ENCODE measurements at places on chromosomes 5 and 9.

DNA sequence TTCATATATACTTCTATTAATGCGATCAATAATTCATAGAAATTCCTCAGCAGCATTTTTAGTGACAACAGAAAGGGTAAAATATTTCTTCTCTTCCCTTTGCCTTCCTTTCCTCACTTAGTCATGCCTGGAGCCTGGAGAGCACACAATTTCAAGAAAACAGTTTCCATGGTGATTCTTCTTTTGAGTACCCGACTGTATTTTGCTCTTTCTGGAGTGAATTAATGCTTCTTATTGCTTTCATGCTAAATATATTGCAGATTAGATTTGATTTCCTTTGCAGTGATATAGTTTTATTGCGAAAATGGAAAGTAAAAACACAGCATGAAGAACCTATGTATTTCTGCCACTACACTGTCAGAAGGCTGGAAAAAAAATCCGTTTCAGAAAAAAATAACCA is 153.5 kb downstream of the PPP2R2B start:
- DNase-seq = no peak

GRCh38 chr9:117521293-117521692 is 106.4 kb upstream of the ASTN2 start:
- no peak for DNase-seq

DNA sequence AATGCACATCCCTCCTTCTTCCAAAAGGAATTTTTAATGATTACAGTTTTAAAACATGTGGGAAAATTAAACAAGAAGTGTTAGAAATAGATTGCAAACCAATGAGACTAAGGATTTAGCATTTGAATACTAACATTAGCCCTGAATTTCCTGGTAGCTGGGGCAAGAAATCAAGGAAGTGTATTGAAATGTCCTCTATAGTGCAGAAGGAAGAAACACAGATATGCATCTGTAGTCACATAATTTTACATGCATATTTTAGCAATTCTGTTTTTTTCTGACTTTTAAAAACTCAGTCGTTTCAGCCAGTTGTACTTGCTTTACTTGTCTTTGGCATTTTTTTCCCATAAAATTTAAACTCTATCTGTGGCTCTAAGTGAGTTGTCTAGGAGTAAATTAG is 45.8 kb downstream of the FRMPD1 start:
- DNase-seq = no peak

DNA sequence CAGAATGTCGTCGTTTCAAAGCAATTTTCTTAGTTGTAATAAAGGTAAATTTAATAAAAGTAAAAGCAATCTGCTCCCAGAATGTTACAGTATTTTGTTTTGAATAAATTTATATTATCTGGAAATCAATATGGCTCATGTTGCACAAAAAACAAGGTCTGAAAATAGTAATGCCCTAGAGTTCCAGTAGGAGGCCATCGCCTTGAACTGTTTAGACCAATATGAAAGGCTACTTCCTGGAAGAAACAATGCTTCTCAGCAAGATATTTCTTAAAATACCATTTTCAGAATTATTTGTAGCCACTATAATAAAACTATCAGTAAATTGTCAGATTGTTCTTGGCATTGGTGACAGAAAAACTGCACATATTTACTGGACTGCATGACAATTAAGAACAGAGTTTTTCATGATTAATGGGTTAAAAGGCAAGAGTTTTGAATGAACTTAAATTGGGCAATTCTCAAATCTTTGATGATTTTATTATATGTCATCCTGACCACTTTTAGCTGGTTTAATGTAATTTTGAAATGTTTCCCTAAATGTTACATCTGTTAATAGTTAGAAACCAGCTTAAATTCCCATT is 153.2 kb downstream of the COMMD10 start:
- DNase-seq = no peak

DNA sequence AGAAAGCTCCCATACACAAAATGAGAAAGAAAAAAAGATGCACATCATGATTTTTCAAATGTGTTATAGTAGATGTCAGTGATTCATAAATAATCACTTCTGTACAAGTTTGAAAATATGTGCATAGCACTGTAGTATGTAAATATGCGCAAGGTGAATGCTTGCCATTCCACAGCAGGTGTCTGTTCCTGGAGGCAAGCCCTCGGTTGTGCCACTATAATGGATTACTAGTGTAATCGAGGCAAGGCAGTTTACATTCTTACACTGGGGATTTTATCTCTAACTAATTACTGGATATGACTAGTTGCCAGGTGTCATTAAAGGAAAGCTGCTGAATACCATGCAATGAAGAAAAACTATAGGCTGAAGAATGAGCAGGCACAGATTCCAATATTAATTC is 93.6 kb downstream of the ARHGEF28 start:
- DNase-seq = no peak

DNA sequence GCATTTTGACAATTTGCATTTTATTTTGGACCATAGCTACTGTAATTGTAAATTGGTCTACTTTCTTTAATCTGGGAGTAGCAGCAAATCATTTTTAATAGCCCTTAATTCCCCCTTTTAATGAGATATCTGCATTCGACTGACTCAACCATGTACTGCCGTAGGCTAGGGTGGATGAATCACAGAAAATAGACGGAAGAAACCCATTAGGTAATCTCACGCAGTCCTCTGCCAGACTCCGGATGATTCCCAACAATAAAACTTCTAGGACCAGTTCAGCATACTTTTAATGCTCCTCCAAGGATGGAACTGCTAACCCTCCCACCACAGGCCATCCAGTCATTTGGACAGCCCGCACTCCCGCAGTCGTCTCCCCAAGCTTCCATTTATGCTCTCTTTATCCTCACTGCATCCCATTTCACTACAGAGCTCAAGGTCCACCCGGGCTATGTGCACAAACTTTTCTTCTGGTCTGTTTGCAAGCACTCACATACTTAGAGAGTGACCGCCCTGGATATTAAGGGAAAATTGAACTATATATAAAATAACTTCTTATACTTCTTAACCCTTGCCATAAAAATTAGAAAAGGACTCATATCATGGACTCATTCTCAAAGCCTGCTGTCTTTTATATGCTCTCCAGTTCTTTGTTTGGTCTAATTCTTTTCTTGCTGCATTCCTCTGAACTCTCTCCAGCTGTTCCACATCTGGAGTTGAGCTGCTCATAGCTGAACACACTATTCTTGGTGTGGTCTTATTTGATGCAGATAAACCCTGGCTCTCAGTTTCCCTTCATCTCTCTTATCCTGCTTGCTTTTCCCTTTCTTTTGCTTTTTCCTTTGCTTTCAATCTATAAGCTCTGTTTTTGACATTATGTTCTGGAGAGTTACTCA is 326.6 kb downstream of the ARL15 start:
- no peak for DNase-seq

DNA sequence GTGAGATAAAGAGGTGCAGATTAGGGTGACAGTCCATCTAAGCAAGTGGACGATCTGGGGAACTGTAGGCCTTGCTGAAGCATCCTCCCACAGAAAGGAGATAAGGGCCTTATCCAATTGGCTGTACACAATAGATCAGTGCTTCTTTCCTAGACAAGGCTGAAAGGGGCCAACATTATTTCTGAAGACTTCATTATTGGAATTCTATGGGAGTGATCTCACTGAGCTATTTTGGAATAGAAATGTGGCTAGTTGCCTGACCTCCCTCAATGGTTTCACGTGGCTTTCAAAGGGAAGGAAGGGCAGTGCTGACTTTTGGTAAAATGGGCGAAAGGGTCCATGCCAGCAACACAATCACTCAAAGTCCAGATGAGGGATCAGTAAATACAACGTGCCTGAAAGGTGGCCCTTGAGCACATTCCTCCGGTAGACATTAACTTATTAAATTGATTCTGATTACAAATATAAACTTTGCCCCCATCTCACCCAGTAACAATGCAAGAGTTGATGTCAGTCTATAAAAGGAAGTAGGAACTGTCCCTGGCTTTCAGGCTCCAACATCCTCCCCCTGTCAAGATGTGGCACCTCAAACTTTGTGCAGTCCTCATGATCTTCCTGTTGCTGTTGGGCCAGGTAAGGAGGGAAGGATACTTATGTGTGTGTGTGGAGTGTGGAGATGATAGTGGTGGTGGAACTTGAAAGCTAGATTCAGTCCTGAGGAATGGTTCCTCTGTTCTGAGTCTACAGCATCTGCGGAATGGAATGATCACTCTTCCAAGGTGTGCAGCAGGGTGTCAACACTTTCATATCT is at the start of gene LEAP2:
LEAP2 (plus strand) TSS at position 550 of the 811 bp plus-strand sequence; CDS start at position 577, 27 bp downstream.
- DNase-seq = no peak

DNA sequence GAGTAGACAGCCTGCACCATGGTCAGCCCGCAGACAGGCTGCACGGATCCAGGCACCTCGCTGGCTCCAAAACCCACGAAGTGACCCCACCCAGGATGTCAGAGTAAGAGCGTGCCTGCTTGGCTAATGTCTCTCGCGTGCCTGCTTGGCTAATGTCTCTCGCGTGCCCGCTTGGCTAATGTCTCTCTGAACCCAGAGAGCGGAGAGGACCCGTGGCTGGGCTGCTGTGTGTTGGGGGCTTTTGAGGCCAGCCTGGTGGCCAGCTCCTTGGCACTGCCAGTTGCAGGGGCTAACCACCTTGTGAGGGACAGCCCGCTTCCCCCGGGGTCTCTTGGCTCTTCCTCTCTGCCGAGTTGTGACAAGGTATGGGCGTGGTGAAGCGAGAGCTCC is 8.9 kb upstream of the RXRA start:
- no peak for DNase-seq

DNA sequence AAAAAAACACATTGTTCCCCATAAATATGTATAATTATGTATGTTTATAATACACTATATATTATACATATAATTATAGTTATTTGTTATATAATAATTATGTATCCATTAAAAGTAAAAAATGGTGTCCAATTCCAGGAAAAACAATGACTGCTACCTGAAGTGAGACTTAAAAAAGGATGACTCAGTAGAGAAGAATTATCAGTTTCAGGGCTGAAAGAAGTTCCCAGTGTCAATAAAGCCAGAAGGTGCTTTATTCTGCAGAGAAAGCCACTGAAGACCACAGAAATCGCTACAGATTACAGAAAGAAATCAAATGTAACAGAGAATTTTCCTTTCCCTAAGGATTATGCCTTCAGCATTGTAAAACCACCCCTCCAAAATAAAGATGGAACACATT is 50.9 kb downstream of the ANKRD31 start:
- DNase-seq = no peak

- DNase-seq = no peak
Observed at GRCh38 chr9:97858826-97859225, 5.8 kb downstream of the FOXE1 start.

- DNase-seq = no peak
Observed at GRCh38 chr9:99050924-99051323, 54.0 kb upstream of the TGFBR1 start.

- no peak for DNase-seq
Observed at GRCh38 chr5:149108651-149109280, 32.5 kb upstream of the ABLIM3 start.

GRCh38 chr5:472076-472655 is 29.2 kb downstream of the EXOC3 start:
- DNase-seq = no peak

GRCh38 chr5:72245546-72245945 is 74.5 kb downstream of the MRPS27 start:
- no peak for DNase-seq

GRCh38 chr9:131447600-131447999 is 53.7 kb downstream of the PRRC2B start:
- no peak for DNase-seq

- DNase-seq = no peak
Observed at GRCh38 chr9:120735415-120736126, 21.3 kb upstream of the MEGF9 start.

DNA sequence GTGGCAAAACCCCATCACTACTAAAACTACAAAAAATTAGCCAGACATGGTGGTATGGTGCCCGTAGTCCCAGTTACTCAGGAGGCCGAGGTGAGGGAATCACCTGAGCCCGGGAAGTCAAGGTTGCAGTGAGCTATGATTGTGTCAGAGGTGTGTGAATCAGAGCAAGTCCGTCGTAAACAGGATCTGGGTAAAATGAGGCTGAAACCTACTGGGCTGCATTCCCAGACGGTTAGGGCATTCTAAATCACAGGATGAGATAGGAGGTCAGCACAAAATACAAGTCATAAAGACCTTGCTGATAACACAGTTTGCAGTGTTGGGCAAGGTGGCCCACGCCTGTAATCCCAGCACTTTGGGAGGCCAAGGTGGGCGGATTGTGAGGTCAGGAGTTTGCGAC is 1.9 kb upstream of the CLTB start:
- no peak for DNase-seq

DNA sequence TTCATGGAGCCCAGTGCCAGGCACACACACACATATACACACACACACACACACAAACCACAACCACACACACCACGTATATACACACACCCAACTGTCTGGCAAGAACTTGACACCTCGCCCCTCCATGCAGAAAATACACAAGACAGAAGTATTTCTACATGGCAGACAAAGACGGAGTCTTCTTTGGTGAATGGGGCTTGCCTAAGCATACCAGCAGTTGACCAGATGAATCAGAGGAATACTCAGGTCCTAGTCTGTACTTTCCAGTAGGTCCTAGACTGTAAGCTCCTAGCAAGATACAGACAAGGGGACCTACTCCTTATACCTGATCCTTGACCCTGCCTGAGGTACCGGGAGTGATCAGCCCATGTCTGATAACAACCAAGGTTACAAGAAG is 60.1 kb downstream of the SIL1 start:
- no peak for DNase-seq

DNA sequence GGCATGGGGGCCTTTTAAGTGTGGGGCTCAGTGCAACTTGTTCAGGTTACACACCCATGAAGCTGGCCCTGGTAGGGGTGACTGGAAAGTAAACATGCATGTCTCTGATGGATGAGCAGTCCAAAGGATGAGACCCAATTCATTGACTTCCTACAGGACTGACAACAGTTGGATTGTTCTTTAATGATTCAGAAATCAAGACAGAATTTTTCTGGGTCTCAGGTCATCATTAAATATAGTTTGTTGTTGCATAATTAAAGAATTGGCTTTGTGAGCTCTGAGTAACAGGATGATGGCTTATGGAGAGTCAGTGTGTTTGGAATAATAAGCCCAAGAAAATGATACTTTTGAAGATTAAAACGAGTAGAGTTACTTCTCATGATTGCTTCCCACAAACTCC is 604.2 kb upstream of the CLINT1 start:
- no peak for DNase-seq

DNA sequence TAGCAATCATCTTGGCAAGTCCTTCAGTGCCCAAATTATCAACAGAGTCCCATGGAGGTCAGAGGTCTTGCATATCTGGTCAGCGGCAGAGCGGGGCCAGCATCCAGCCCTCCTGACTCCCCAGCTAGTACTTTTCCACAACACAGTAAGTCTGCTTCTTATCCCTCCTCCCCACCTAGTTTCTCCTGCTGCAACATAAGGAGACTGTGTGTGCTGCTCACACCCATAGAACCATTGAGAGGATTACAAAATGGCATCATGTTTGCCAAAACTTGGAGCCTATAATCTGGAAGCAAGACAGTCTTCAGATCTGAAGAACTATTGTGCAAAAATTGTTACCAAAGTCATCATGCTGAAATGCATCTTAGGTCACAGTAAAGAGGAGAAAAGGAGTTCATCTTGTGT is 125.8 kb upstream of the ZNF366 start:
- no peak for DNase-seq

Data from brain microvascular endothelial cell (primary cell).